ENCODE measurements at places on chromosomes 2 and 18. TPM values are rescaled to one million over a fixed set of nuclear protein-coding genes. Genes with fewer than 3 reads are reported as not detected.

The IGFBP5 gene
- 75.3 TPM for total RNA-seq

The SP110 gene
- 5.8 TPM for total RNA-seq

The CTAGE1 gene
- not detected for total RNA-seq

The GAL3ST2 gene
- 0.51 TPM for total RNA-seq

The ITPRID2 gene
- 69.7 TPM for total RNA-seq

The NPPC gene
- total RNA-seq, result not detected

The HRH4 gene
- total RNA-seq, result not detected

The DES gene
- not detected for total RNA-seq

The CABYR gene
- 8.0 TPM for total RNA-seq

The MC4R gene
- total RNA-seq, result not detected

The MYOM1 gene
- 1.1 TPM for total RNA-seq

The C1GALT1C1L gene
- not detected for total RNA-seq

The NRP2 gene
- 6.3 TPM for total RNA-seq

The GNAL gene
- total RNA-seq, result 10.5 TPM

The CAPN10 gene
- 67.2 TPM for total RNA-seq

The TMEM247 gene
- total RNA-seq, result not detected

The MAIP1 gene
- 20.4 TPM for total RNA-seq

The RUFY4 gene
- total RNA-seq, result not detected

The G6PC2 gene
- not detected for total RNA-seq

The TRPM8 gene
- not detected for total RNA-seq

The HDLBP gene
- 399 TPM for total RNA-seq

Data from progenitor cell of endocrine pancreas (in vitro differentiated cells).